ENCODE measurements at places on chromosomes 7 and 10.
A peak's percentile ranks its signal among the peaks of the same experiment; 100 is the strongest.

- no peak for DNase-seq
These were observed 743.3 kb downstream of the GRID1 start for GRCh38 chr10:85623342-85623741.

DNA sequence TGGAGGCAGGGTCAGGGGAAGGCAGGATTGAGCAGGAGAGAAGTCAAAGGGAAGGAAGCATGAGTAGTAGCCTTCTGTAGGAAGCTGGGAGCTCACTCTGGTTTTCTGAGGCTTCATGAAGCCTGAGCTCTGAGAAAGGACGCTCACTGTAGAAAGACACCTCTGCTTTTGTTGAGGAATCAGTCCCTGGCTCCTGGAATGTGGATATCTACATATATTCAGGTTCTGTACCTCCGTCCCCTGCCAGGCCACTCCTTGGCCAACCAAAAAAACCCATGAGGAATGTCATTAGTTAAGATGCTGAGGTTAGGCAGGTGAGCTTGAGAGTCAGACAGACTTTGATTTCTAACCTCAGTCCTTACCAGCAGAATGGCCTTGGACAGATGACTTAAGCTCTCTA, 283.5 kb upstream of the HABP2 start:
- no peak for DNase-seq

- DNase-seq: no peak
These were observed 52.6 kb upstream of the LOXL4 start for GRCh38 chr10:98320486-98321185.

DNA sequence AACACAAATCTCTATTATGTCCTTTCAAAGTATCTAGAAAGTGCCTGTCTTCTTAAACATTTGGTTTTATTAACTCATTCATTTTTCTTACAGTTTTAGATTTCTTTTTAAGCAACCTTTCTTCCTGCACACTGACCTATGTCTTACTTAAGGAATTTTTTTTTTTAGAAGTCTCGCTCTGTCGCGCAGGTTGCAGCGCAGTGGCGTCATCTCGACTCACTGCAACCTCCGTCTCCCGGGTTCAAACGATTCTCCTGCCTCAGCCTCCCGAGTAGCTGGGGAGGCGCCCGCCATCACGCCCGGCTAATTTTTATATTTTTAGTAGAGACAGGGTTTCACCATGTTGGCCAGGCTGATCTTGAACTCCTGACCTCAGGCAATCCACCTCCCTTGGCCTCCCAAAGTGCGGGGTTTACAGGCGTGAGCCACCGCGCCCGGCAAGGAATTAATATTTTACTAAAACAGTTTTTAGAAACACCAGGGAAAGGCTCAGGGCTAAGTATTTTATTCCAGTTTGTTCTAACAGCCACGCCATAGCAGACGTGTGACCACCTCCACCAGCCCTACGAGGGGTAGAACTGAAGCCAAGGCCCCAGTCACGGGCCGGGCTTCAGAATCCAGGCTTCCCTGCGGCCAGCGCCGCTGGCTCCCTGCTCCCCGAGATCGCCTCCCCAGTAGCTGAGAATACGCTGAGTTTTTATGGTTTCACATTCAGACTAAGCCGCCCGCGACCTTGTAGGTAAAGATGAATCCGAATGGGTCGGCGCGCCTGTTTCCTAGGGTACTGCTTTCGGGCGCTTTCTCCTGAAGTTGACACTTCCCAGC, 941 bp upstream of the LUC7L2 start:
- no peak for DNase-seq

DNA sequence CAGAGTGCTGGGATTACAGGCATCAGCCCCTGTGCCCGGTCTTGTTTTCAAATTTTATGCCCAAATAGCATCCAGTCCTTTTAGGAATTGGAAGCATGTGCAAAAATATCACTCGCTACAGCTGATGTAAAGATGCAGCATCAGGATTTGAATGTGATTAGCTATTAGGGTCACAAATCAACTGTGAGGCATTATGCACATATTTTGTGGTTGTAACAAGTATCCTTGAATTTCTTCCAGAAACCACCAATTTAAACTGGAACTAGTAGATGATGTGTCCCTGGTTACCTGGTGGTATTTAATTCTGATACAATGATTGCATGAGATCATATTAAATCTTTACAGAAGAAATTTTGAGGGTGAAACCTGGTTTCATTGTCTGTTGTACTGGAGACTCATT, 41.0 kb upstream of the ITGA8 start:
- no peak for DNase-seq

GRCh38 chr7:17996442-17997223, 31.0 kb downstream of the PRPS1L1 start:
- DNase-seq: no peak

DNA sequence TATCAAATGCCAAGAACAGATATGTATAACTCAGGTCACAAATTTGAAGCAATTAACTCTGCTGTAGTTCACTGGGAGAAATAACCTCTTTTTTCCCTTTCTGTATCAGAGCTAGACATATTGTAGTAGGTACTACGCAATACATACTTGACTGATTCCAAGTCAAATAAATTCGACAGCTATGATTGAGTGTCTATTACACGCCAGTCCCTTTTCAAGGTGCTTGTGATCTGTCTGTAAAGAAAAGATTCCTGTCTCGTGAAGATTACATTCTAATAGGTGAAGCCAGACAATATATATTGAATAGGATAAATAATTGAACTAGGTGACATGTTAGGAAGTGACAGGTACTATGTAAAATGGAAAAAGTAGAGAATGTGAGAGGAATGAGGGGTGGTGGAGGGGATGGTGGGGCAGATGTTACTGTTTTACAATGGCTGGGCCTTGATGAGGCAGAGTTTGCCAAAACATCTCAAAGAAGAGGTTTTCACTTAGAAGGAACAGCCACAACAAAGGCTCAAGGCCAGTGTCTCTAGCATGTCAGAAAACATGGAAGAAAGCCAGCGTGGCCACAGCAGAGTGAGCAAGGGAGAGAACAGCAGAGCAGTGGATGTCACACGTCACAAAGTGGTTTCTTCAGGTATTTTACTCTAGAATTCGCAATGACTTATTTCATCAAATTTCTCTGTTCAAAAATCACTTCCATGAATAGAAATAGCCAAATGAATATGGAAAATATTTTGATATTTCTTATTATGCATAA, 282.6 kb upstream of the CACNA2D1 start:
- no peak for DNase-seq

GRCh38 chr7:84219310-84219709, 24.7 kb upstream of the SEMA3A start:
- no peak for DNase-seq

- DNase-seq: peak; percentile 8
These were observed 1034.5 kb upstream of the LRRTM3 start for GRCh38 chr10:65891073-65891981.

DNA sequence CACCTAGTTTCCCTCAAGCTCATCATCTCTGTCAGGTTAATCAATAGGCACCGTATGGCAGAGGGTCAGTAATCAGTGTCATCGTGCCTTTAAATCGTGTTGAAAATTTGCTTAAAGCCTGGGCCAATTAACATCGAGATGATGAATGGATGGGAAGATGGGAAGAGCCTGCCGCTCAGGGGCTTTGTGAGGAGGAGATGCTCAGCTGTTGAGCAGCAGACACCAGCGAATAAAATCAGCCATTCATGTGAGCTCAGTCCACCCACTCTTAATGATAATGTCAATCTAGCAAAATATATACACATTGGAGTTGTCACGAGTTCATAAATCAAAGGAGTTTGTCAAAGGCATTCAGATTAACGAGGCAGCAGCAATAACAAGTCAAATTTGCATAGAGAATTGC, 97.7 kb downstream of the BTRC start:
- no peak for DNase-seq

GRCh38 chr10:81034383-81034782, 496.7 kb downstream of the SH2D4B start:
- no peak for DNase-seq

- no peak for DNase-seq
These were observed 505.9 kb downstream of the TCERG1L start for GRCh38 chr10:130805635-130806030.

DNA sequence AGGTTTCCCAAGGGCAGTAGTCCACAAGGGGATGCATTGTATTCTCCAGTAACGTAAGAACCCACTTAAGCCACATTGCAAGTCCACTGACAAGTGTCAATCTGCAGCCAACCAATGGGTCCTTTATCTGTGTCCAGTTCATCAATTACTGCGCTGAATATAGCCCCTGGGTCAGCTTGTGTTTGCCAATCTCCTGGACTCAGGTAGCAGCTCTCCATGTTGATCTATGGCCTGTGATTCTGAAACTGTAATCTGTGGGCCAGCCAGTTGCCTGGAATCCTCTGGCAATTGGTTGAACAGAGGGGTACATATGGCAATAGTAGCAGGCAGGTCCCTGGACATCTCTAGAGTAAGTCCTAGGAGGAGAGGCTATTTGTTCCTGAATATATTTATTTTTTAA, 8.8 kb upstream of the TMEM248 start:
- DNase-seq: no peak

- DNase-seq: no peak
These were observed 47.3 kb upstream of the TECTB start for GRCh38 chr10:112235920-112236319.

- DNase-seq: no peak
These were observed 13.3 kb upstream of the RAB18 start for GRCh38 chr10:27490807-27491206.

DNA sequence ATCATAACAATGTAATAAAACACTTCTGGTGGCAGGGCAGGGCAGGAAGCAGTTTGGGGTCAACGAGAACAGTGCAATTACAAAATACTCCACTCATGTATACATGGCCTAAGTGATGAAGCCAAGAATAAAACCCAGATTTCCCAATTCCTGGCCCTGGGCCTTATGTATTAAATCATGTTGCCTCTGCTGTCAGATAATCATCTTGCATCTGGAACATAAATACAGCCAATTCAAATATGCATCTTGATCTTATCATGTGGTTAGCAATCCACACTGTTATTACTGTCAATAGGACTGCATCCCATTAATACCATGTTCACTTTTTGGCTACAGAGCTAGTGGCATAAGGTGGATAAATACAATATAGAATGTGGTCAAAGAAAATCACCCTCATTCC, 186.5 kb upstream of the SLC25A13 start:
- DNase-seq: no peak

DNA sequence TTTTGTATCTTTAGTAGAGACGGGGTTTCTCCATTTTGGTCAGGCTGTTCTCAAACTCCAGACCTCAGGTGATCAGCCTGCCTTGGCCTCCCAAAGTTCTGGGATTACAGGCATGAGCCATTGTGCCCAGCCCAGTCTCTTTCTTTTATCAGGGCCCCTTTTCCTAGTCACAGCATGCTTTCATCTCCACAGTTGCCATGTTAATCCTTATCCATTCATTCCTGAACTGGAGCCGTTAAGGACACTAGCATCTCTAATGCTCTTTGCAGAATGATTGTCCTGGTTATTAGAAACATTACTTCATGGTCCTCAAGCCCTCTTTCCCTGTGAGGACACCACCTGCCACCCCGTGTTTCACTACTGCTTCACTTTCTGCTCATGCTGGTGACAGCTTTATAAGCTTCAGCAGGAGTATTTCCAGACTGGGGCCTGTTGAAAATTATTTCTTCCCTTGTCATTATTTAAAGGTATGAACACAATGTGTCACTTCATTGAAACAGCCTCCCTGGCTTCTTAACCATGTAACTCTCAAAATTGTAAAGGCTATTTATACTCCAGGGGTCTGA, 313.9 kb downstream of the BMPER start:
- DNase-seq: no peak

- DNase-seq: no peak
These were observed 117.0 kb upstream of the CCDC6 start for GRCh38 chr10:60023155-60023877.

GRCh38 chr7:87628780-87629569, 777 bp downstream of the RUNDC3B start:
- no peak for DNase-seq

GRCh38 chr7:22725585-22725984, 1.4 kb upstream of the IL6 start:
- no peak for DNase-seq

GRCh38 chr10:73262105-73262730, 9.8 kb upstream of the MRPS16 start:
- DNase-seq: peak; percentile 51

GRCh38 chr10:71213761-71214440, 1.5 kb downstream of the UNC5B start:
- peak; percentile 68 for DNase-seq

DNA sequence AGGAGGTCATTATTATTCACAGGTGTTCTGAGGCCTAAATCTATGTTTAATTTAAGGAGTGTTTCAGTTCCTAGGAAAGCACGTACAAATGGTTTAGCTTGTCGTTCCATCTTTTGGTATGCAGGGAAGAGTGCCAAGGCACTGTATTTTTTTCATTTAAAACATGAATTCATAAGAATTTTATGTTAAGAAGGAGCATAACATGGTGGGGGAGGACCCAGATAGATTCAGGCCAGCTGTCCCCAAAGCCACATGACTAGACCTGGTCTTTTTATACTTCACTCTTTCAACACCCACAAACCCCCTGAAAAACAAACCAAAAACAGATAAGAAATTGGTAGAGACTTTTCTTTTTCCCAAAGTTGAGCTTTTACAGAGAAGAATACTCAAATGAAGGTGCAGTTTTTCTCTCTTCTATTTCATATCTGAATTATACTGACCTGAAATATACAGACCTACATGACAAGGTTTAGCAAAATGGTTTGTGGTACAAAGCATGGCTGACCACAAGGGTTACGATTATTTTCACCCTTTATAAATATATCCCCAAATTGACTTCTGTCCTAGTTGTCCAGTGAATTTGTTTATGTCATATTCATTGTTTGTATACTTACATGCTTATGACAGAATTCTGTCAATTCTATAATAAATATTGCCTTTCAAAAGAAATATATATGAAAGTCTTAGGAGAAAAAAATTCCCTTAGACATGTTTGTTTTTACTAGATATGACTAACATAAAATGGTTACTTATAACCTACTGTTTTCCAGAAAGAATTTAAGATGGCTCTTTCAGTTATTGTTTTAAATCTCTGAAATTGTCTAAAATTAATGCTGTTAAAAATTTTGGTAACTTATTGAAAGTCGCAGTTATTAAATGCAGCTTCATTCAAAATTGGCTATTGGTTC, 71.3 kb downstream of the AP3M1 start:
- no peak for DNase-seq

DNA sequence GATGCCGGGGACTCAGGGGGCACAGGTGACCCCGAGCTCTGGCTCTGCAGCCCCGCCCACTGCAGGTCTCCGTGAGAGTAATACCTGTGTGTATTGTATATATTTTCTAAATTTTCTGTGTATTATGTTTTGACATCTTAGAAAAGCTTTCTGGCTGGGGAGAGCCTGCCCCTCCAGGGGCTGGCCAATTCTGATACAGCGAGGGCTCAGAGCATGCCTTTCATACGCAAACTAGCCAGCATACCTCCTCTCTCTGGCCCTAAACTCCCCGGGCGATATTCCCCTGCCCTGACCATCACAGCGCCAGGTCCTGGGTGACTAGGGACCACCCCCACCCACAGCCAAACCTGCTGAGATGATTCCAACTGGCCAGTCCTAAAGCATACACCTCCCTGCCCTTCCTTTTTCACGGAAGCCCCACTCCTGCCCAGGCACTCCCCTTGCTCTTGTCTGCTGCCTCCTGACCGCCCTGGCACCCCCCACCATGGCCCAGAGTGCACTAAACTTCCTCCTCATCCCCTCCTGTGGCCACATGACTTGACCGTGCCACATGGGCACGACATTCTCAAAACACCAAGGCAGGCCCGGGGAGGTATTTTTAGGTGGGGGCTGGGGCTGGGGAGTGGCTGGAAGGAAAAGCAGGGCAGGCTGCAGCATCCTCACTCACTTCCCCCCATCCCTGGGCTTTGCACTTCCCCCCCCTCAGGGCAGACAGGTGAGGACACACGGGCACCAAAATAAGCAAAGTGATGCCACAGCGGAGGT, 61.5 kb downstream of the INSIG1 start:
- DNase-seq: no peak

Data from H54 (cell line).